Small intestine (tissue), 16 donors: ENCODE measurements at places on chromosomes 11 and 22. TPM values are rescaled to one million over a fixed set of nuclear protein-coding genes. Genes with fewer than 3 reads are reported as not detected.

The ELFN2 gene
- 0.07 TPM for polyA plus RNA-seq

The FAM111B gene
- polyA plus RNA-seq: 0.54 TPM

The SEPTIN3 gene
- polyA plus RNA-seq: 0.81 TPM

The GRAMD1B gene
- 58.1 TPM for polyA plus RNA-seq

The SESN3 gene
- 3.5 TPM for polyA plus RNA-seq

The TCN1 gene
- polyA plus RNA-seq: 1.9 TPM

The ACAT1 gene
- polyA plus RNA-seq: 188 TPM

The SEC14L2 gene
- polyA plus RNA-seq: 49.4 TPM

The XNDC1N gene
- 2.7 TPM for polyA plus RNA-seq

The RAB3IL1 gene
- polyA plus RNA-seq: 29.9 TPM

The UBQLN3 gene
- polyA plus RNA-seq: not detected

The OR10G7 gene
- not detected for polyA plus RNA-seq

The SIK2 gene
- polyA plus RNA-seq: 3.8 TPM

The NCAM1 gene
- 16.2 TPM for polyA plus RNA-seq

The COA4 gene
- 123 TPM for polyA plus RNA-seq

The APOA5 gene
- not detected for polyA plus RNA-seq

The PRR5L gene
- 5.6 TPM for polyA plus RNA-seq

The MIOX gene
- polyA plus RNA-seq: not detected

The DLG2 gene
- 1.6 TPM for polyA plus RNA-seq

The GNG3 gene
- polyA plus RNA-seq: not detected

The FAM181B gene
- polyA plus RNA-seq: 0.22 TPM

The KRTAP5-11 gene
- not detected for polyA plus RNA-seq

The SELENOM gene
- 14.8 TPM for polyA plus RNA-seq

The LRRC74B gene
- not detected for polyA plus RNA-seq

The PAMR1 gene
- 1.4 TPM for polyA plus RNA-seq

The NXPE2 gene
- 0.15 TPM for polyA plus RNA-seq

The BSX gene
- polyA plus RNA-seq: not detected

The MISFA gene
- polyA plus RNA-seq: 3.5 TPM

The EXPH5 gene
- 1.8 TPM for polyA plus RNA-seq

The SERPIND1 gene
- polyA plus RNA-seq: 0.04 TPM

The HEPHL1 gene
- polyA plus RNA-seq: not detected

The PIM3 gene
- polyA plus RNA-seq: 35.7 TPM

The HBB gene
- polyA plus RNA-seq: 18.8 TPM

The OR8G1 gene
- polyA plus RNA-seq: not detected

The TTC28 gene
- 1.1 TPM for polyA plus RNA-seq

The MMP1 gene
- 2.7 TPM for polyA plus RNA-seq

The TRMU gene
- polyA plus RNA-seq: 38.5 TPM

The ART1 gene
- not detected for polyA plus RNA-seq

The PNPLA5 gene
- polyA plus RNA-seq: not detected

The MAPK12 gene
- polyA plus RNA-seq: 3.5 TPM
